ENCODE measurements at places on chromosomes 2 and 18. TPM values are rescaled to one million over a fixed set of nuclear protein-coding genes. Genes with fewer than 3 reads are reported as not detected.

GRCh38 chr2:200306931-200307723 lies 634 bp downstream of the SPATS2L start:
- DNase-seq, result peak; percentile 70

- no peak for DNase-seq
These were observed 6.3 kb downstream of the STARD7 start for GRCh38 chr2:96202152-96202854.

Gene ALPG
- not detected for total RNA-seq

- no peak for DNase-seq
These were observed 570.9 kb downstream of the PIK3C3 start for GRCh38 chr18:42525905-42526304.

- DNase-seq, result no peak
These were observed 79.1 kb downstream of the PLCL1 start for GRCh38 chr2:197883354-197884032.

DNA sequence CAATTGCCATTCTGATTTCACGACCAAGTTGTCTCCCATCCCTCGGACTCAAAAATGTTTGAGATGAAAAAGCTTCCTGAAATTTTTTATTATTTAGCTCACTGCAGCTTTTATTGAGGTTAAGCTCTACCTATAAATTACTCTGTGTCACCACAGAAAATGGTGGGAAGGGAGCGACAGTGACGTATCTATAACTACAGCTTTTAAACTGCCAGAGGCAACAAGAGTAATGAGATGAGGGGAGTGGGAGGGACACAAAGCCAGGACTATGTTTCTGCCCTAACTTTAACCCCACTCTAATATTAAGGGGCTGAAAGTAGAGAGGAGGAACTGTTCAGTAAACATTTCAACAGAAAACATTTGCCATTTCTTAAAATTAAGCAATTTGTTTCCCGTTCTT lies 37.4 kb downstream of the SMAD2 start:
- DNase-seq, result no peak

DNA sequence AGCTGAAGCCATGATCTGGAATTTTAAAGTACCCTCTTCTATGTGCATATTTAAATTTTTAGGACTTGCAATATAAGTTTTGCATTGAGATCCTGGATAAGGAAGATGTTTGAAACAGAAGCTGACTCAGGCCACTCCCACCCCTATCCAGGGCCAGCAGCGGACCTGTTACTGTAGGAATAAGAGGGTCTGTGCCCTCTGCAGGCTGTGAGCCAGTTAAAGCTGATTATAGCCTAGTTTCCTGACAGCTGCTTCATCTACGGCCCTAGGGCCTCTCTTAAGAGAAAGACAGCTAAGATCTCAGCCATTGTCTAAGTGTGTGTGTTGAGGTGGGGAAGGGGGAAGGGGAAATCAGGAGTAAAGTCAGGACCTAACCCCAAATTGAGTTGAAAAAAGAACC lies 234.0 kb downstream of the HAUS1 start:
- DNase-seq, result no peak

Measured in Right ventricle myocardium superior (tissue), 1 donor.